ENCODE measurements at places on chromosomes 5 and 9.
A peak's percentile ranks its signal among the peaks of the same experiment; 100 is the strongest.

DNA sequence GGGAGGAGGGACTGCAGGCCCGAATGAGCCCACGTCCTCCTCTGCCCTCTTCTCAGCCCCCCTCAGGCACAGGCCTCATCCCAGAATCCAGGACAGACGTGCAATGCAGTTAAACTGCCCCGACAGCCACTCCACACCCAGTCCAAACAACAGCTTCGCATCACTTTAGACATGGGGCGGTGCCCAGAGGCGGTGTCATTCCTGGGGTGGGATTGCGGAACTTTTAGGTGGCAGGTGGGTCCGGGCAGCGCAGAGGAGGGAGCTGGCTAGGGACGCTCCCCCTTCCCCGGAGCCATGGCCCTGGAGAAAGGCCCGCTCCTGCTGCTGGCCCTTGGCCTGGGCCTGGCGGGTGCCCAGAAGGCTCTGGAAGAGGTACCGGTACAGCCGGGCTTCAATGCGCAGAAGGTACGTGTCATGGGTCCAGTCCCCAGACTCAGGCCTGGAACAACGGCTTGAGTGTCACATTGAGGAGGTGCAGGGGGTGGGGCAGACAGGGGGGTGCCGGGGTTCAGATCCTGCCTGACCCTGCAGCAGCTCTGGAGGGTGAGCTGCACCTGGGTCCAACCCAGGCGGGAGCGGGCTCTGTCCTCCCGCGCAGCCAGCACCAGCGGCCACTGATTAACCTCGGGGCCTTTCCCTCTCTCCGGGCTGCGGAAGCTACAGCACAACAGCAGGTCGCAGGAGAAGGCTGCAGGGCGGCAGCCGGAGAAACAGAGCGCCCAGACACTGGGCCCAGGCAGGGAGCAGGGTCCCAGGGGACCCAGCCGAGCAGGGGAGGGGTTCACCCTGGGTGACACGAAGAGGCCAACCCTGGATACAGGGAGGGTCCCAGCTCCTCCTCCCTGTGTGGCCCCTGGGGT lies 25.2 kb downstream of the GLT6D1 start:
- no peak for DNase-seq

DNA sequence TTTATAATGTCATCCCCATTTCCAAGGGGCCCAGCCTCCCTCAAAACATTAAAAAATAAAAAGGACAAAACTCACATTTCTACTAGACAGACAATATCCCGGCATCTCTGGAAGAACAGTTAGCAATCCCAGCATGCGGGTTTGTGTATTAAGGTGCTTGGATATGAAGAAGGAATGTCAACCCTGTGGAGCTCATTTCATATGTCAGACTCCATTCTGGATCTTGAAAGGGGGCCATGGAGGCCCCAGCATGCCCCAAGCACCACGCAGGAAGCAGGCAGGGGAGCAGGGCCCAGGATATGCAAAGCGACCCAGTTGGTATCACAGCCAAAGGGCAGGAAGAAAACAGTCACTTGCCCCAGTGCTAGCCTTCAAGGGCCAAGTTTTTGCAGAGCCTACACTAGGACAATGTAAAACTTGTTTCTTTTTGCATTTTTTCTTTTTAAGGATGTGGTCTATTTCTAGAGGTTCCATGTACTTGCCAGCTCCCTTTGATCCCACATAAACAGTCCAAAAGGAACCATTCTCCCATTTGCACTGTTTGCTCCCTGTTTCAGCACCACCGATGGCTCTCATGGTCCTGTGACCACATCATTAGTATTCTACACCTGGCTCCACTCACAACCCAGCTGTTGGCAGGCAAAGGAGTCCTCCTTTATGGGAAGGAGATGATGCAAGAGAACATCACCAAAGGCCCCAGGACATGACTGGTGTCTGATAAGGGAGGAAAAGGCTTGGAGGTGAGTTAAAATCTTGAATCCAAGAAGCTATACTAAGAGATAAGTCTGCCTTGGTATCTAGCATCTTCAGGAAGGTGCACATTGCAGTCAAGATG lies 58.3 kb downstream of the FGF1 start:
- DNase-seq = no peak

GRCh38 chr5:171711571-171711970 lies 74.0 kb upstream of the SMIM23 start:
- no peak for DNase-seq

DNA sequence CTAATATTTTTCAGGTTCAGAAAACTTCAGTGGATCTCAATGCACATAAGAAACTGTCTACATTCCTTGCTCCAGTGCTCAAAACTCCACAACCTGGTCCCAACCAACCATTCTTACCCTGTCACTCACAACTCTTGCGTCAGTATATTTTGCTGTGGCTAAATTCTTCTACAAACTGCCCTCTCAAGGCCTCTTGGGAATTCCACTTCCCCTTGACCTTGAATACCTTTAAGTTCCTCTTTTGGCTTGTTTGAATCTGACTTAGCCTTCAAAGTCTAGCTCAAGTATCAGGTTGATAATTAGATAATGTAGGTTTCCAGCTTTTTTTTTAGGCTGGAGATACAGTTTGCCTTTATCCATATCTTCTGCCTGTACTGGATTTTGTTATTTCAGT lies 128.3 kb downstream of the SLF1 start:
- DNase-seq = no peak

DNA sequence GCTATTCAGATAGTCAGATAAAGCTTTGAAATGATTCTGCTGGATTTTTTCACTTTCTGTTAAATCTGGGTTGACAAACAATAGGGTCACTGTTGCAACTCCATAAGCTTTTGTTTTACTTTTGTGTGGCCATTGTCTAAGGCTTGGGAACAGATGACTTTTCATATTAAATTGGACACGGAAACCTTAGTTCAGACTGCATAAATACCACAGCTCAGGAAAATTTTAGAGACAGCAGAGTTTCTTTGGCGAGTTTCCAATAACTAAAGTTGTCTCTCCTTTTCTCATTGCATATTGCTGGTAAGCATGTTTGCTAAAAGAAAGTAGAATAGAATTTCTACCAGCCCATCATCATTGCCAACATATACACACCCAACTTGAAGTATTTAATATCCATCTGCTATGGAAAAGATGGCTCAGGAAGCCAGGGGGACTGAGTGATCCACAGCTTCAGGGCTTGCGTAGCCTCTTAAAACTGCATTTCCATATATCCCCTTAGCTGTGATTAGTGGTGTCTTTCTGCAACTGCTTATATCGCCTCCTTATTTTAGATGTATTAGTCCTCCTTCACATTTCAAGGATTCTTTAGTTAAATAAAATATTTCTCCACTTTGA lies 168.2 kb downstream of the ARHGAP26 start:
- DNase-seq = peak; percentile 41

DNA sequence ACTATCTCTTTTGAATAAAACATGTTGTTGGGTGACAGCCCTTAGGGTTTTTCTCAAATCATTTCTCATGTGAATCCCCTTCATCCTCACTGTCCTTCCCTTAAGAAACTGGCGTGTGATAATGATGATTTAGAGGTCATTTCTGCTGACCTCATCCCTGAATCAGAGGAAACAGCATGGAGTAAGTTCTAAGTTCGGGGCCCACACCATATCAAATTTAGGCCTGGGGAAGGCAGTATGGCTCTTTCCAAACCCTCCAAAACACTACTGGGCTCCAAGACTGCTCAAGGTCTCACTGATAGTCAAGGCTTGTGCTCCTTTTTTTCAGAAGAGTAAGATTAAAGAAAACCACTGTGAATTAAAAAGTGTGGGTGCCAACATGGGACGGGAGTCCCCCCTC lies 872 bp upstream of the SMIM3 start:
- no peak for DNase-seq

- no peak for DNase-seq
Measured at GRCh38 chr9:115444959-115445358, 327.0 kb upstream of the TNC start.

DNA sequence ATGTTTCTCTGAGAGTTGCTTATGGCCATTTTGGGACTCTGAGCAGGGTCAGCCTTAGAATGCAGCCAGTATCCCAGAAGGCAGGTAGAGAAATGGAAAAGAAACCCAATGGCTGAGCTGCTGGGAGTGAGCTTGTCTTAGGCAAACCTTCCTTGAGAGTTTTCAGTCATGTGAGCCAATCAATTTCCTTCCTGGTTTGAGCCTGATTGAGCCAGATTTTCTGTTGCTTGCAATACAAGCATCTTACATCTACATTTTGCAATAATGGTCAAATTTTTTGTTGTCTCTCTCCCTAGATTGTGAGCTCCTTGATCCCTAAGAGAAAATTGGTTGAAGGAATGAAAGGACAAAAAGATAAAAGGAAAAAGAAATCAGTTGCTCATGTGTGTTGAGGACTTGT lies 155.3 kb downstream of the SNX18 start:
- DNase-seq = no peak

DNA sequence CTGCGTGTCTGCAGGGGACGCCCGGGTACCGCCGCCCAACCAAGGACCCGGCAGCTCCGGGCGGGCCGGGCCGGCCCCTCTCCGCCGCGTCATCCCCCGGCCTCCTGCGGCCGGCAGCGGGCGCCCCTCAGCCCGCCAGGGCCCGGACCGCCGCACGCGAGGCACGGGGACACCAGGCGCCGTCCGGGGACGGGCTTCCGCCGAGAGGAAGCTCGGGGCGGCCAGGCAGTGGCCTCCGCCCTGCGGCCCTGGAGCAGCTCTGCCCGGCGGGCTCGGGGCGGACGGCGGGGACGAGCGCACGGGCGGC lies 373 bp downstream of the FBXW5 start:
- DNase-seq = no peak

GRCh38 chr5:143664623-143665022 lies 147.3 kb upstream of the HMHB1 start:
- DNase-seq = no peak

GRCh38 chr9:98867103-98867428 lies 59.6 kb downstream of the GALNT12 start:
- no peak for DNase-seq

DNA sequence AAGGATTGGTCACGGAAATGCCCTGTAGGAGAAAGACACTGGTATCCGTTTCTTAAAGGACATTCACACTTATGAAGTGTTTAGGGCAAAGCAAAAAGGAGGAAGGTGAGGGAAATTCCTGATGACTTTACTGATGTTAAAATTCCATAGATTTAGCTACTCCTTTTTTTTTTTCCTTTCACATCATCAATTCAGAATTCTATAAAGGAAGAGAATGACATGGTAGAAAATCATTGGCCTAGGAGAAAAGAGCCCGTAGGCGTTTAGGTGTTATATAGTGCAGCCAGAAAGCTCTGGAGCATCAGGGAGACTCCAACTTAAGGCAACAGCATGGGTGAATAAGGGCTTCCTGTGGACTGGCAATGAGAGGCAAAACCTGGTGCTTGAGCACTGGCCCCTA lies at the start of gene TSLP:
Gene TSLP (plus strand): TSS at position 301 of the 400 bp plus-strand sequence. CDS start 178 bp downstream, outside the sequence.
- no peak for DNase-seq

DNA sequence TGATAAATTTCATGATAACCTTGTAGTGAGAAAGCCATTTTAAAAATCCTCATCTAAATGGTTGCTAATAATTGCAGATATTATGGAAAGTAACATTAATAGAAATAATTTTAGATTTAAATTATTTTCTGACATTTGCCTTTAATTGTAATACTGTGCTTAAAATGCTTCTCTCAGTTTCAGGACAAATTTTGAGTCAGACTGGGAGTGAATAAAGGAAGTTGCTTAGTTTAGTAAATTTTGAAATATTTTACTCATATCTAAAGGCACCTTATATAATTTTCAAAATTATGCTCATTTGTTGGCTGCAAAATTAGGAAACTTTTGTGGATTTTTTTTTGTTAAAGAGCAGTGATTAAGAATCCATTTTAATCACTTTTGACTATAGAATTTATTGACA lies 93.8 kb downstream of the CSNK1G3 start:
- no peak for DNase-seq

DNA sequence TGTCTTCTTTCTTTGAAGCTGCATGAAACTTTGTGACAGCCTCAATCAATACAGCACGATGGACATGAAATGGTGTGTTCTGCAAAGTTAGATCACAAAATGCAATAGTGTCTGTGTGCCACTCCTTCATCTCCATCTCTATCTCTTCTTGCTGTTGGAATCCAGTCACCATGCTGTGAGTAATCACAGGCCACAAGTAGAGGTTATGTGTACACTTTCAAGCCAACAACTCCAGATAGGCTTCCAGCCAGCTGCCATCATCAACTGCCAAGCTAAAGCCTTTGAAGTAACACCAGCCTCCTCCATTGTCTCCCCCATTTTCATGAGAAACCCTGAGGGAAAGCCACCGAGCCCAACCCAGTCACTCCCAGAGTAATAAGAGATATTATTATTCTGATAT lies 360.6 kb downstream of the PTPRD start:
- DNase-seq = peak; percentile 54

- no peak for DNase-seq
Measured at GRCh38 chr5:178413988-178414387, 176.2 kb downstream of the COL23A1 start.

- peak; percentile 30 for DNase-seq
Measured at GRCh38 chr9:14661421-14662059, 31.7 kb downstream of the ZDHHC21 start.

- DNase-seq = no peak
Measured at GRCh38 chr9:21023861-21024260, 7.6 kb downstream of the HACD4 start.

GRCh38 chr5:132480042-132480441 lies 10.5 kb downstream of the IRF1 start:
- no peak for DNase-seq

- peak; percentile 52 for DNase-seq
Measured at GRCh38 chr9:94144394-94144793, 60.1 kb downstream of the PTPDC1 start.

DNA sequence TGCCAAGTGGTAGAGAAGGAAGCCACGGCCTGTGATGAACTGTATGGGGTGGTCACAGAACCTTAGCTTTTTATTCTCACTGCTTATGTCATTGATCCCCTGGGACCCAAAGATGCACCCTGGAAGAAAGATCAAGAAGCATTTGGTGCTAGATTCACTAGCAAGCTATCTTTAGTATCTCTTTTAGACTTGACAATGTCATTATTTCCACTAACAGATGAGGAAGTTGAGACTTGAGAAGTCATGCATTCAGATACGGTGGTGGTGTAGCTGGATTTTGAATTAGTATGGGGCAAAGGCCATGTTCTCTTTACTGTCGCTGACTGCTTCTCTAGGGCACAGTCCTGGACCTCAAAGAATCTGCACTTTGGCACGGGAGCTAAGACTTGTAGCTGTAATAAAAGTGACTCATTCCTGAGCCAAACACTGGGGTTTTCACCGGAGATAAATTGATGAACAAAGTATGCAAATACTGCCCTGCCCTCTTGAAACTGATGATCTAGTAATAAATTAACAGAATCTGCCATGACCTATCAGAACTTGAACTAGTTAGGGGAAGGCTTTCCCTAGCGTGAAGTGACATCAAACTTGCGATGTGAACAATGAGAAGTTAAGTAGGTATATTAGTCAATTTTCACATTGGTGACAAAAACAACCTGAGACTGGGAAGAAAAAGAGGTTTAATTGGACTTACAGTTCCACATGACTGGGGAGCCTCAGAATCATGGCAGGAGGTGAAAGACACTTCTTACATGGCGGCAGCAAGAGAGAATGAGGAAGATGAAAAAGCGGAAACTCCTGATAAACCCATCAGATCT lies 5.4 kb downstream of the GDA start:
- no peak for DNase-seq

DNA sequence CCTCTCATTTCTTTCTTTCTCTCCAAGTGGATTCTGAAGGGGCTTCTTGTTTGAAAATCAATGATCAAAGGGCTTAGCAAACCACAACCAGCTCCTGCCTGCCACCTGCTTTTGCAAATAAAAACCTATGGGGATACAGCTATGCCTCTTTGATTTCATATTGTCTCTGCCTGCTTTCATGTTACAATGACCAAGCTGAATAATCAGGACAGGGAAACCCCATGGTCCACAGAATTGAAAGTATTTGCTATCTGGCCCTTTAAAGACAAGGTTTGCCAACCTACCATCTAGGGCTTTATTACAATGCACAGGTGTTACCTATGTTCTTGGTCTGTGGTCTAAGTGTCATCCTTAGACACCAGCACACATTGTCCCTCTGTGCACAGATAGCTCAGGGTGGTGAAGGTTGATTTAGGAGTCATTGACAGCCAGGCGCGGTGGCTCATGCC lies 28.8 kb upstream of the PLIN2 start:
- DNase-seq = no peak
